ENCODE measurements at places on chromosomes 6 and 20.

GRCh38 chr6:158278004-158278403 is 34.3 kb upstream of the TULP4 start:
- DNase-seq, result no peak

DNA sequence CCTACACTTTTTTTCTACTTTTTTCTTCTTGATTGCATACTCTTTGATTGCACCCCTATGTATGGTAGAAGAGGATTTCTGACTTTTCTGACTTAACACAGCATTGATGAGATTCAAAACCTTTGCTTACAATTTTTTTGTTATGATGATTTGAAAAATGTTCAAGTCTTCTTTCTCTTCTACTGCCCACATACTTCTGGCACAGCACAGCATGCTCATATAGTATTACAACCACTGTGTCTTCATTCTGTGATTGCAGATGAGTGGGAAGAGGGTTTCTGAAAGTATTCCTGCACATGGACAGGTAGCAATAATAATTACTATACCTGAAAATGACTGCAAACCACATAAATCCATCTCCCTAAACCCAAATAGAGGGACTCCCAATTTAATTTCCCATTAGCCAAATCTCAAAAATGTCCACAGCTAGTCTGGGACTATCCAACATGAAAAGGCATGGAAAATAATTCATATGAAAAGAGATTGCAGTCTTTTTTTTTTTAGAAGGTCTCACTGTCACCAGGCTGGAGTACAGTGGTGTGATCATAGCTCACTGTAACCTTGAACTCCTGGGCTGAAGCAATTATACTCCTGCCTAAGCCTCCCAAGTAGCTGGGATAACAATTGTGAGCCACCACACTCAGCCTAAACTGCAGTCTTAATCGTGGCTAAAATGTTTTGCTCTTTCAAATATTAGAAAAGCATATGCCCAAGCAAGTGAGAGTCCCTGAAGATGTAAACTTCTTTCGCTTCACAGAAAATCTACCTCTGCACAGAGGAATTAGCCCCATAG is 15.9 kb upstream of the TENT5A start:
- DNase-seq, result no peak

GRCh38 chr6:349491-349921 is 42.0 kb upstream of the IRF4 start:
- no peak for DNase-seq

- DNase-seq, result no peak
Observed at GRCh38 chr6:101281266-101281665, 112.2 kb upstream of the GRIK2 start.

DNA sequence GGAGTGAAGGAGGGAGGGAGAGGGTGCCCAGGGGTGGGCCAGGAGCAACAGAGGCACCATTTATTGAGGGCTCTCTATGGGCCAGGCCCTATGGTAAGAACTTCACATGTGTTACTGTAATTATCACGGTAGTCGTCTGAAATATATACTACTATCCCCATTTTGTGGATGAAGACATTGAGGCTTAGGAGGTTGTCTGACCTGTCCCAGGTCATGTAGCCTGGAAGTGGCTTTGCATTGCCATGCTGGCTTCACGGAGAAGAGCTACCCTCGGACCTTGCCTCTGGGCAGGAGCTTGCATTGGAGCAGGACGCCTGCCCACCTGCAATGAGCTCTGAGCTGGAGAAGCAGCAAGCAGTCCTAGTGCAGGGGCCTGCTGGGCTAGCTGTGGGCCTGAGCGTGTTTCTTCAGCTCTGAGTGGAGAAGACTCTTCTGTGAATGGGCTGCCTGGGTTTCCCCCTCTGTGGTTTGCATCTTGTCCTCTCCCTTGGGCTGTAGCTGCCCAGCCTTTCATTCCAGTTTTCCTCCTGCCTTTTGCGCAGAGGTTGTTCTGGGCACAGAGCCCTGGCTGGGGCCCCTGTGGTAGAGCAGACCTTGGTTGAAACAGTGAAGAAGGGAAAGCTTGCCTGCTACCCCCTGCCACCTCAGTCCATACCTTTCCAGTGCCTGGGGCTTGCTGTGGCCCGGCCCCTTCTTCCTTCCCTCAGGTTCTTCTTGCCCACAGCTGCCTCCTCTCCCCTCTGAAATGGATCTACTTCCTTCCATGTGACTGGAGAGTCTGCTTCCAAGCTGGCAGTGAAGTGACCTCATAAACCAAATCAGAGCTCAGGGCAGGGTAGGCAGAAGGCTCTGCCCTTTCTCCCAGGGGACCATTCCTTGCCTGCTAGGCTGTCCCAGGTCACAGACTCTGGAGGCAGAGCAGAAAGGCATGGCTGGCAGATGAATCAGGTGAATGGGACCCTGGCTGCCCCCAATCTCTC is 24.1 kb upstream of the SRF start:
- no peak for DNase-seq

DNA sequence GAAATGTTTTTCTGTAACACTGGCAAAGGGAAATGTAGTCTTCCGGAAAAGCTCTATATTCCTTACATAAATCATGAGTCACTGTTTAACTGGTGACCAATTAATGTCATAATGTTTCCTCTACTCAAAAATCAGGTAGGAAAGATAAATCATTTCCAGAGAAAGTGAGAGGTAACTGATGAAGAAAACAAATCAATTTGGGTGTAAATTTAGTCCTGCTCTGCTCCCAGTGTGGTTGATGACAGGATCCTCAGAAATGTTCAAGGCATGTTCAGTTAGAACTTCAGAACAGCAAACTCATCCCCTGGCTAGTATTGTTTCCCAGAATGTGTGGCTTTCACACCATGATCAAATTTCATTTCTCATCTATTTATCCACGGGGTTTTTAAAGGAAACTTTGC is 38.8 kb upstream of the SPACA1 start:
- peak; percentile 88 for DNase-seq

DNA sequence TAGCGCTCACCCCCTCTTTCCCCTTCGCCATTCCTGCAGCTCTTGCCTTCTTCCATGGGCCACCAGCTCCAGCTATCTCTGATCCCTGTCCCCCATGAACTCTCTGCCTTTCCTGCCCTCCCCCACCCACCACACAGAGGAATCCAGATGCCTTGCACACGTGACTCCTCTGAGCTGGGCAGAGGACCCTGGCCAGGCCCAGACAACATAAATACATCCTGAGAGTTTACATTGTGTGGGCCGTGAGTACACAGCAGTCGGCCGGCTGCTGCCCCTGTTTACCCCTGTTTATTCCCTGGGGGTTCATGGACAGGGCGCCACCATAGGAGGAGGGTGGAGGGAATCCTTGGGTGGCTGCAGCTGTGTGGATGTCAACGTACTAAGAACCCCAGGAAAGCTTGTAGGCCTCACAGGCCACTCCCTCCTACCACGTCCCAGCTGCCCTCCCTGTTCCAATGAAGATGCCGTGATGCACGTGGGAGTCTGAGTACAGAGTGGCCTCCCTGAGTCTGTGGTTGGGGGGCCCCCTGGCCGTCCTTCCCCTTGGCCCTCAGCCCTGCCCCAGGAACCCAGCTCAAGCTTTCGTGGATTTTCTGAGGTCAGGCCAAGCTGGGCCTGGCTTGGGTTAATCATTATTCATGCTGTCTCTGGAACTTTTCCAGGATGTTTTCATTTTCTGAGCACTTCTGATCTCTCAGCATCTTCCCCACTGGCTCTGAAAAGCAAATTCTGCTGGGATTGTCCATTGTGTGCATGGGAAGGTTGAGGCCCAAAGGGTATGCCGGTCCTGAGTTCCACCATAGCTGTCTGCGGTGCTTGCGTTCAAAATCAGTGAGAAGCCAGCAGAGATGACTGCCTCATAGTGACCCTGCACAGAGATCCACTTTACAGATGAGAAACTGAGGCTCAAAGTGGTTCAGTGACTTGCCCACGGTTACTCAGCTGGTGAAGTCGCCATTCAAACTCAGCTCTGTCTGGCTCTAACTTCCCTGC is 136.3 kb downstream of the MRPL14 start:
- peak; percentile 79 for DNase-seq

DNA sequence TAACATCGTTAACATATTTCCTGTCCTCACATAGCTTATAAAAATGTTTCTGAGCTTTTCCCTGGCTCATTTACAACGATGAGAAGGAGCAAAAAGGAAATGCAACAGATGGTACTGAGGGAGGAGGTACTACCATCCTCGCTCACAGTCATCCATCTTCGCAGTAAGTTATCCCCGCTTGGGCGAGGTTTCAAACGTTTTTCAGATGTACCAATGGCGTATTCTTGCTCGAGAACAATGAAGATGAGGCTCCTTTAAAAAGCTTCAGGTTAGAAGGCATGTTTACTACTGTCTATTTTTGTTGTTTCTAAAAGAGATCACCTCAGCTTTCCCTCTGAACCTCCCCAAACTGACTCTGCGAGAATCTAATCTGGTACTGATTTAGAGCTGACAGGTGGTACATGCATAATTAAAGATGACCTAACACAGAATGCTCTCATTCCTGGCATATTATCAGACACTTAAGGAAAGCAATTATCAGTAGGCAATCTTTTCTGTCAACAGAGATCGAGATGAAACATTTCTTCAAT is 178.7 kb downstream of the GJA10 start:
- no peak for DNase-seq

- DNase-seq, result peak; percentile 43
Observed at GRCh38 chr6:150395388-150396009, 26.7 kb downstream of the IYD start.

DNA sequence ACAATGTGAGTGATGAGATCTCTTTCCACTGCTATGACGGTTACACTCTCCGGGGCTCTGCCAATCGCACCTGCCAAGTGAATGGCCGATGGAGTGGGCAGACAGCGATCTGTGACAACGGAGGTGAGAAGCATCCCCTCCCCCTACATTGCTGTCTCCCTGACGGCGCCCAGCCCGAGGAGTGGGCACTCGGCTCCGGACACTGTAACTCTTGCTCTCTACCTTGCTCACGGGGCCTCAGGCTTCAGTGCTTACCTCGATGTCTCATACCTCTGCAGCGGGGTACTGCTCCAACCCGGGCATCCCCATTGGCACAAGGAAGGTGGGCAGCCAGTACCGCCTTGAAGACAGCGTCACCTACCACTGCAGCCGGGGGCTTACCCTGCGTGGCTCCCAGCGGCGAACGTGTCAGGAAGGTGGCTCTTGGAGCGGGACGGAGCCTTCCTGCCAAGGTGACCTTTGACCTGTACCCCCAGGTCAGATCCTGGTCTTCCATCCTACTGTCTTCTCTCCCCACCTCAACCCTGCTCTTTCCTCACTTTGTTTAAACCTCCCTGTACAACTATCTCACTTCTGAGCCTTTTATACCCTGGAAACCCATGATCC is 1.3 kb downstream of the CFB start:
- DNase-seq, result no peak

DNA sequence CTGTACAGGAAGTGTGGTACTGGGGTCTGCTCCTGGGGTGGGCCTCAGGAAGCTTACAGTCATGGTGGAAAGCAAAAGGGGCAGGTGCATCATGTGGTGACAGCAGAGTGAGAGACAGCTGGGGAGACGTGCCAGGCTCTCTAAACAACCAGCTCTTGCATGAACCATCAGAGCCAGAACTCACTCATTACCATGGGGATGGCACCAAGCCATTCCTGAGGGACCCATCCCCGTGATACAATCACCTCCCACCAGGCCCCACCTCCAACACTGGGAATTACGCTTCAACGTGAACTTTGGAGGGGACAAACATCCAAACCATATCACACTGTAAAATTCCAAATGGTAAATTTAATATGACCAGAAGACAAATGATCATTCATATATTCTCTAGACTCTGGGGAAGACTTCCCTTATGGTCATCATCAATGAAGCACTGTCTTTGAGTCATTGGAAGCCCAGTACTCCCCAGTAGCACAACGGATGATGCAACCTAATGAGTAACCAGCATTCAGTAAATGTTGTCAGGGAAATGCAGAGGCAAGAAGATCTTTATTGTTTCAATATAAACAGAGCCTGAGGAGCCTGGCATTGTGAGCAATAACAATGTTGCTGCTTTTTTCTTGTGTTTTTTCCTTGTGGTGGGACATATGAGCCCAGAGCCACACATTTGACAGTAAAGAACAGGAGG is 48.2 kb upstream of the RALY start:
- peak; percentile 35 for DNase-seq

DNA sequence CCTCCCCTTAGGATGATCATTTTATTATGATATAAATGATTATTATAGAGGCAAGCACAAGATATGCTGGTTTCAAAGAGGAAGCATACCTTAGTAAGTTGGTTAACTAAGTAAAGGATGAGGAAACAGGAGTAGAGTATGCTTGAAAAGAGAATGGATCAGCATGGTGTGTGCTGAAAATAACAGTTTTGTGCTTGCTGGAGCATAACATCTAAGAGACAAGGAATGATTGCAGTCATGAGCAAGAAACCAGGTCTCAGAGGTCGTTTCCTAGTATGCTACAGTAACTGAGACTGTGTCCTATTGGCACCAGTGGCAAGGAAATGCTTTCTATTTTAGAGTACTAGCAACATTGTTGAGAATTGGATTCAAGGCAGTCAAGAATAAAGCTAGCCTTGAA is 34.1 kb downstream of the CDC40 start:
- DNase-seq, result peak; percentile 53

DNA sequence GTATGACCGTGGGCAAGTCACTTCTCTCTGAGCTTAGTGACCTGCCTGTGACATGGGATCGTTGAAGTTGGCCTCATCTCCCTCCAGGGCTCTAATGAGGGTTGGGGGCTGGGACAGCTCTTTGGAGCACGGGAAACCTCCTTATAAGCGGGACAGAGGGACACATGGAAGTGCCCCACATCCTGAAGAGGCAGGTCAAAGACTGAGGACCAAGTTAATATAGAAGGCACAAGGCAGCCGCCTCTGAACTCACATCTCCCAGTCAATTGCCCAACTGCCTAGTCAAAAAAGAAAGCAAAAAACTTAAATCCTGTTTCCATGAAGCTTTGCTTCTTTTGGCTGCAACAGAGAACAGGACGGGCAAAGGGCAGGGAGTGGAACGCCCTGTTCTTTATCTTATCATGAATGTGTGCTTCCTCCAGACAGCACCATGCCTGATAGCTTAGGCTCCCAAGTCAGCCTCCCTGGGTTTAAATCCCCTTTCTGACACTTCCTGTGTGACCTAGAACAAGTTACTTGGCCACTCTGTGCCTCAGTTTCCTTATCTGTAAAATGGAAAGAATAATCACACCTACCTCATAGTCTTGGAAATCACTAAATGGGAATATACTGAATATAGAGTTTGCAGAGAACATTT is 27.1 kb downstream of the LBP start:
- DNase-seq, result no peak

- no peak for DNase-seq
Observed at GRCh38 chr6:6217855-6218758, 102.4 kb downstream of the F13A1 start.

DNA sequence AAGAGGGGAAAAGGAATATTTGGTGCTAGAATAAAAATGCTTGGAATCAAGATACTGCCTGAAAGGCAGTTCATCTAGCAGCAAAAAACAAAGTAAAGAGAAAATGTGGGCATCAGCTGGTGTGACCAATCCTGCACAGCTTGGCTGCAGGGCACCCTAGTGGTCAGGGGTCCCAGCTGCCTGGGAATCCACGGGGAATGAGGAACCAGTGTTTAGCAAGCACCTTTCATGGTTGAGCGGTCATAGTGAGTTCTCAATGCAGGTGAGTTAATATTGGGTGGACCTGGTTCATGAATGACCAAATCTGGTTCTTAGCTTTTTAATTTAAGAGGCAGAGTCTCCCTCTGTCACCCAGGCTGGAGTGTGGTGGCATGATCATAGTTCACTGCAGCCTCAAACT is 53.3 kb downstream of the CAP2 start:
- no peak for DNase-seq

GRCh38 chr20:2866236-2866635 is 7.0 kb upstream of the PTPRA start:
- DNase-seq, result no peak

GRCh38 chr6:71383901-71384489 is 95.4 kb downstream of the OGFRL1 start:
- peak; percentile 60 for DNase-seq

GRCh38 chr20:59817846-59818615 is 115.4 kb downstream of the SYCP2 start:
- DNase-seq, result no peak

GRCh38 chr6:148915810-148916209 is 169.0 kb downstream of the UST start:
- DNase-seq, result no peak
